ENCODE measurements at places on chromosomes 2 and 18.

DNA sequence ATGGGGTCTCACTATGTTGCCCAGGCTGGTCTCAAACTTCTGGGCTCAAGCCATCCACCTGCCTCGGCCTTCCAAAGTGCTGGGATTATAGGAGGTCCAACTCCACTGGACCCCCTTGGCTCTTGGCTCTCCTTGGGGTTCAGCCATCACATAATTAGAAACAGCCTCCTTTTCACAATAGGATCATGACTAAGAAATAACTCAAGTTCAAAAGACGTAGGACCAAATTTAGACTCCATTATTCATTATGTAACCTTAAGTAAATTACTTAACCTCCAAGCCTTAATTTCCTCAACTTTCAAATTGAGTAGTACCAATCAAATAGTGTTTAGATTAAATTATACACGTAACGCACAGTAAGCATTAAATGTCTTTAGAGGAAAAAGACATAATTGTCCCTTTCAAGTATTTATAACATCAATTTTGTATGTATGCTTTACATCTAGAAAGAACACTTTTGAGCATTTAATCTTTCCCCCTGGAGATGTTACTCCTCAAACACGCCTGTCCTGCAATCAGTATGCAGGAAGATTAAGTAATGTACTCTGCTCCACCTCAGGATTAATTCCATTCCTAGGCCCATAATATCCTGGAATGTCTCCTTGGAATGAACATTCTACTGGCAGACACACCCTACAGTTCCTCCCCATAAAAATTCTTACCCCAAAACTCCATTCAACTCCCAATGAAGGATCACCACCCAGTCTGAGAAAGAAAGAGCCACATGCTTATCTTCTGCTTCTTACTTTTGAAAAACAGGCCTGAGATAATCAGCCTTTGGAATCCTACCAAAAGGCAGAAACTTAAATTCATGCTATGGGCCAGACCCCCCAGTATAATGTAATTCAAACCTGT lies 49.1 kb downstream of the COBLL1 start:
- no peak for DNase-seq

DNA sequence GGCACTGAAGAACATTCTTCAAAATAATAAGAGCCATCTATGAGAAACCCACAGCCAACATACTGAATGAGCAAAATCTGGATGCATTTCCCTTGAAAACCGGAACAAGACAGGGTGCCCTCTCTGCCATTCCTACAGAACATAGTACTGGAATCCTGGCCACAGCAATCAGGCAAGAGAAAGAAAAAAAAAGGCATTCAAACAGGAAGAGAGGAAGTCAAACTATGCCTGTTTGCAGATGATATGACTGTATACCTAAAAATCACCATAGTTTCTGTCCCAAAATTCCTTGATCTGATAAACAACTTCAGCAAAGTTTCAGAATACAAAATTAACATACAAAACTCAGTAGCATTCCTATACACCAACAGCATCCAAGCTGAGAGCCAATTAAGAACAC lies 119.5 kb upstream of the PARD3B start:
- no peak for DNase-seq

GRCh38 chr2:216873573-216873972 lies 13.7 kb upstream of the TNP1 start:
- DNase-seq, result no peak

DNA sequence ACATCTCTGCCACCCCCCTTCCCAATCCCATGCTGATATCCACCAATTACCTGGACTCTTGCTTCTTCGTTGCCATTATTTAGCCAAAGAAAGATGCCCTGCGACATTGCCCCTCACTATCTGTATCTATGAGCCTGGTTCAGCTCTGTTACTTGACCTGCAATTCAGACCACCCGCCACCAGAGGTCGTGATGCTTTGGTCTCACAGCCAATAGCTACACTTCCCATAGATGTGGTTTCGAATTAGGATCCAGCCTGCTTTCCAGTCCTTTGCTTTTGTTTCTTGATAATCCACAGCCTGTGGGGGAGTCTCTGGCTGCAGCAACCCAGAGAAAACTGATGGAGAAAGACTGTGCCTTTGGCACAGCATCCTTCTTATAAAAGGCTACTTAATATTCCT lies 239.4 kb downstream of the KLHL29 start:
- DNase-seq, result no peak

DNA sequence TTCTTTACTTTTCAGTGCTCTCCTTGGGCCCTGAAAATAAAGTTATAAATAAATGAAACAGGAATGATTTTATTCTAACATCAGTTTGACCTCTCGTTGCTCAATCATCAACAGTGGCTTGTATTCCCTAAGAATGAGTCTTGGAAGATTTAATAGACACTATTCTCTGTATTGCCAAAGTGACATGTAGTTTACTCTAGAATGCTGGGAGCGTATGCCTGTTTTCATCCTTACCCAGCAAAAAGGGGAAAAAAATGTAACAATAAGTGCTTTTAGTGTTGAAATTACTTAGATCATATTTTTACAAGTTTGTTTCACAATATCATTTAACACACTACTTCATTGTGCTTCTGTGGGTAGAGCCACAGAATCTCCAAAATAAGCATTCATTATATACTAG lies 240.6 kb upstream of the CWC22 start:
- no peak for DNase-seq

DNA sequence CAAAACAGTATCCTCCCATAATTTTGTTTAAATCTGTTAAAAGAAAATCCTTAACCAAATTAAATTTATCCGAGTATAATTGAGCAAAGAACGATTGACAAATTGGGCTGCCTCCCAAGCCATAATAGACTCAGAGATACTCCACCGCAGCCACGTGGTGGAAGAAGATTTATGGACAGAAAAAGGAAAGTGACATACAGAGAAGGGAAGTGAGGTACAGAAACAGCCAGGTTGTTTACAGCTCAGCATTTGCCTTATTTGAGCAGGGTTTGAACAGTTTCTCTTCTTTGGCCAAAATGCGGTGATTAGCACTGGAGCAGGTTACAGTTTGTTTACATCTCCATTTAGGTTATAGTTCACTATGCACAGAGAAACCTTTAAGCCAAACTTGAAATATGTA lies 60.8 kb downstream of the KYNU start:
- no peak for DNase-seq

DNA sequence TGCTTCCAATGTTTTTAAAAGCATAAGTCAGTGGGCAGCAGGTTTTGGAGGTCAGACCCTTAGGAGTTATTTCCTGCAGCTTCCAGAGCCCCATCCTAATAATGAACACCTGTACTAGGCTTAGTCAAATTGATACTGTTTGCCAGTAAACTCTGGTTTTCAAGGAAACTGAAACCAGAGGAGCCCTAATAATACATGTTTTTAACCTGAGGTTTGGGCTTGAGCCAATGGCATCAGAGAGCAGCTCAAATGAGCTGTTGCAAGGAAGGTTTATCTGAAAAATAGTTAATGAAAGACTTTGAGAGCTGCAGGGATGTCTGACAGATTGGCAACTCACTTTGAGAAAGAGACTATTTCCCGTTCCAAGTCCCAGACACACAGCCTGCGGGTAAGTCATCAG lies 54.6 kb downstream of the DCC start:
- no peak for DNase-seq

DNA sequence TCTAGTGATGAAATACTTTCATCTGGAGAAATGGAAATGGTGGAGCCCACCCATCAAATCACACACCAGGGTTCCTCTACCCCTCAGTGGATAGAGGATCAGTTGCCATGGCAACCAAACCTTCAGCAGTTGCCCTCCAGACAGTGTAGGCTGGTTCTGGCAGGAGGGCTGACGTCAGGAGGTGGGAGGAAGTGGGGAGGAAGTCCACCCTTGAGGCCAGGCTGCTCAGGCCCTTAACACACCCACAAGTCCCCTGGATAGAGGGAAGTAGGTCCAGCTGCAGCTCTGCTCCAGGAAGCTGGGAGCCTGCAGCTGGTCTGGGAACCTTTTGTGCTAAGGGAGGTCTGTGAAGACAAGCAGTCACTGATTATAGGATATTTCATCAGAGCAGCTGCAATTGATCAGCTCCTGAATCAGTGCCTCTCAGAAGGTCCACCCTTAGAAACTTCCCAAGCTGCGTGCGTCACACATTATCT lies 186.6 kb downstream of the MTX2 start:
- no peak for DNase-seq

DNA sequence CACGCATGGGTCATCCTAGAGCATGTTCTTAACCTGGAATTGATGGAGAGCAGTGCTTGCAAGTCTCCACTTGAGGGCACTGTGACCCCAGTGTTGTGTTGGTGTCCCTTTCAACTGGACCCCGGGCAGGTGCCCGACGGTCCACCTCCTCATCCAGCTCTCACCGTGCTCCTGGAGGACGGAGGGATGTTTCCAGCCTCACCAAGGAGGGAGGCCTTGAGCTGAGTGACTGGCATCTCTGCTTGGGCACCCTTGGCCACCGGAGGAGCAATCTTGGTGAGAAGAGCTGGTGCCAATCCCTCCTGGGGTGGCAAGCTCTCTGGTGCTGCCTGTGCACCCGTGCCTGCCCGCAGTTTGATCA lies 45.4 kb upstream of the ASB18 start:
- DNase-seq, result no peak

DNA sequence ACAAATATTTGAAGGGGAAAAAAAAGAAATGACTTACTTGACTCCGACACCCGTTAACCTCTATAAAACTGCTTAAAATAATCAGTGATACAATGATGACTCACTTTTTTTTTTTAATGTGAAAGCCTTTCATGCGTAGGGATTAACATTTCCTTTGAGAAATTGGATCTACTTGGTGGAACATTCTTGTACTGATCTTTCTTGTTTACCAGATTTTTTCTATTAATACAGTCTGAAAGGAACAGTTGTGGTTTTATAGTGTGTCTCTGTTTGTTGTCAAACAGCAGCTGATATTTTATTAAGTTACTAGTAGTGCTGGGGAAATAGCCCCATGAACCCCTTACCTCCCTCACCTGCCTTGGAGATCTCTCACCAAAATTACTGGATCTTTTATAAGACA lies 40.2 kb upstream of the NEB start:
- DNase-seq, result no peak

GRCh38 chr2:219497495-219498279 lies 1.0 kb upstream of the GMPPA start:
- DNase-seq, result no peak

- DNase-seq, result no peak
Observed at GRCh38 chr2:103962670-103963069, 891.2 kb upstream of the POU3F3 start.

GRCh38 chr2:216044883-216045486 lies 31.6 kb upstream of the MREG start:
- DNase-seq, result no peak

DNA sequence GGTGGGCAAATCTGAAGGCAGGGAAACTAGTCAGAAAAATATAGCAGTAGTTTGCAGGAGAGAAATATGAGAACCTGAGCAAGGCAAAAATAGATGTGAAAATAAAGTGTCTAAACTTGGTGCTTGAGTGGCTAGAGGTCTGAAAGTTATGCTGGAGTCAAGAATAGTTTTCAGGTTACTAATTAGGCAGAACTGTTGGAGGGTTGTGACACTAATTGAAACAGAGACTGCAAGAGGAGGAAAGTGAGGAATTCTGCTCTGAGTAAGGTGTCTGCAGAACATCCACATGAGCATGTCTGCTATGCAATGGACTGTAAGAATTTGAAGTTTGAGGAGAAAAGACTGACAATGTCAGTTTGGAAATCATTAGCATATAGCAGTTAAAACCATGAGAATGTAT lies 444.0 kb upstream of the LRRTM1 start:
- DNase-seq, result no peak

- DNase-seq, result peak; percentile 15
Observed at GRCh38 chr2:20223407-20224163, 1.3 kb downstream of the SDC1 start.

GRCh38 chr2:12347066-12347493 lies 369.7 kb upstream of the TRIB2 start:
- DNase-seq, result no peak

DNA sequence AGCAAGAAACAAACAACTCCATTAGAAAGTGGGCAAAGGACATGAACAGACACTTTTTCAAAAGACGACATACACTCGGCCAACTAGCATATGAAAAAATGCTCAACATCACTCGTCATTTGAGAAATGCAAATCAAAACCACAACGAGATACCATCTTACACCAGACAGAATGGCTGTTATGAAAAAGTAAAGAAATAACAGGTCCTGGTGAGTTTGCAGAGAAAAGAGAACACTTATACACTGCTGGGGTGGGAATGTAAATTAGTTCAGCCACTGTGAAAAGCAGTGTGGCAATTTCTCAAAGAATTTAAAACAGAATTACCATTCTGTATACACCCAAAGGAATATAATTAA lies 130.5 kb downstream of the PLCL1 start:
- no peak for DNase-seq

DNA sequence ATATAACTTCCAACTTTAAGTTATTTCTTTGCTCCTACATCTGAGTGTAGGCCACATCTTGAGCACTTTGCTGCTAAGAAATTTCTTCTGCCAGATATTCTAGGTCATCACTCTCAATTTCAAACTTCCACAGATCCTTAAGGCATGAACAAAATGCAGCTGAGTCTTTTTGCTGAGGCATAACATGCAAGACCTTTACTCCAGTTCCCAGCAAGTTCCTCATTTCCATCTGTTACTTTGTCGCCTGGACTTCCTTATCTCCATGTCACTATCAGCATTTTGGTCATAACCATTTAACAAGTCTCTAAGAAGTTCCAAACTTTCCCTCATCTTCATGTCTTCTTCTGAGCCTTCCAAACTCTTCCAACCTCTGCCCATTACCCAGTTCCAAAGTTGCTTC lies 1077.3 kb upstream of the TMEFF2 start:
- DNase-seq, result no peak

GRCh38 chr2:110124038-110124825 lies 8.6 kb upstream of the MALL start:
- DNase-seq, result no peak

- DNase-seq, result no peak
Observed at GRCh38 chr2:197138506-197138905, 172.1 kb downstream of the ANKRD44 start.

GRCh38 chr2:191319186-191319585 lies 74.0 kb downstream of the MYO1B start:
- DNase-seq, result no peak

- DNase-seq, result no peak
Observed at GRCh38 chr18:46226461-46226860, 122.3 kb downstream of the HAUS1 start.

GRCh38 chr18:70620837-70621612 lies 332.2 kb downstream of the SOCS6 start:
- no peak for DNase-seq

DNA sequence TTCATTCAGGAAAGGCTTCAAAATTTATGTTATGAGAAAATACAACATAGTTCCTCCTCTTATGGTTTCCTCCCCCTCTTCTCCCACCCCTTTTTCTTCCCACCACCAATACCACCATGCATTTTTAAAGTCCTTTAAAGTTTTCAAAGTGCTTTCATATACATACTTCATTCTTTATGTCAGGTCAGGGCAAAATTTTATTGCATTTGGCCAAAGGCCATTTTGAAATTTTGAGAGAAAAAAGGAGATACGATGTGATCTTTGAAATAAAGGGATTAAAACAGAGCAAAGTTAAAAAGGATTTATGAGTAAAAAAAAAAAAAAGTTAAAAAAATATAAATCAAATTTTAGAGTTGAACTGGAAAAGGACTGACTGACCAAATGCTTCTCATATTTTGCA lies 792.5 kb upstream of the FANCL start:
- no peak for DNase-seq

GRCh38 chr2:74696829-74697228 lies 42.8 kb downstream of the SEMA4F start:
- no peak for DNase-seq

All from NCI-H1436 (cell line).